ENCODE measurements at places on chromosomes 1 and 21.

- DNase-seq, result no peak
Measured at GRCh38 chr1:181013144-181013543, 9.5 kb downstream of the STX6 start.

GRCh38 chr1:110912784-110913183 is 39.8 kb downstream of the CD53 start:
- no peak for DNase-seq

GRCh38 chr21:41439248-41439647 is 13.2 kb downstream of the MX1 start:
- peak; percentile 8 for DNase-seq

DNA sequence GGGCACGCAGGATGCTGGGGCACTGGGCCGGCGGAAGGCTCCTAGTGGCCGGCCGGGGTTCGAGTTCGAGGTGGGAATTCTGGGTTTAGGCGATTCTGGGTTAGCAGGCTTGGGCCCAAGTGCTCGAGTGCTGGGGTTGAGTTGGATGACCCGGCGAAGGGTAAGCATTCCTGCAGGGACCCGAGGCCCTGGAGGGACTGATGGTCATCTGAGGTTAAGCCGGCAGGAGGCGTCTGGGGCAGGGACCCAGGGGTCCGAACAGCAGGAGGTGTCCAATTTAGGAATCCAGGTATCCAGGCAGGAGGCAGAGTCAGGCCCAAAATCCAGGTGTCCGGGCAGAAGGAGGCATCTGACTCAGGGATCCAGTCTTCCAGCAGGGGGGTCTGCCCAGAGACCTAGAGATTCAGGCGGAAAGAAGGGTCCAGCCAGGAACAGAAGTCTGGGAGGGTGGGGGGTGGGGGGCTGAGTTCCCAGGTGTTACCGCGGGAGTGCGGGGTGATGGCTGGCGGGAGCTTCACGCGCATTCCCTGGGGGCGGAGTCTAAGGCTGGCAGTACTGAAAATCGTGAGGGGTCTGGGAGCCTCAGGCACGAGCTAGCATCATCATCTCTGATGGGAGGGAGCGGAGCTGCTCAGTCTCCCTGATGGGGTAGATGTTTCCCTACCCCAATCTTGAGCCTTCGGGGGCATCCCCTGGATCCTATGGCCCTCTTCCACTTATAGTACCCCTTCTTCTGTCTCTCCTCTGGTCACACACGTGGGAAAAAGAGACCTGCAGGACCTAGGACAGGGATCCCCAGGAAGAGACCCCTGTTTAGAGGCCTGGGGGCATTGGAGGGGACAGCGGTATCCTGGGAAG is 585 bp downstream of the GPR3 start:
- no peak for DNase-seq

- DNase-seq, result no peak
Measured at GRCh38 chr21:41781050-41781410, 14.2 kb upstream of the RIPK4 start.

- peak; percentile 60 for DNase-seq
Measured at GRCh38 chr1:27099135-27099586, 55.8 kb downstream of the SLC9A1 start.

GRCh38 chr1:30575066-30575465 is 148.3 kb downstream of the MATN1 start:
- no peak for DNase-seq

- no peak for DNase-seq
Measured at GRCh38 chr1:80925130-80925805, 875.5 kb upstream of the ADGRL2 start.

DNA sequence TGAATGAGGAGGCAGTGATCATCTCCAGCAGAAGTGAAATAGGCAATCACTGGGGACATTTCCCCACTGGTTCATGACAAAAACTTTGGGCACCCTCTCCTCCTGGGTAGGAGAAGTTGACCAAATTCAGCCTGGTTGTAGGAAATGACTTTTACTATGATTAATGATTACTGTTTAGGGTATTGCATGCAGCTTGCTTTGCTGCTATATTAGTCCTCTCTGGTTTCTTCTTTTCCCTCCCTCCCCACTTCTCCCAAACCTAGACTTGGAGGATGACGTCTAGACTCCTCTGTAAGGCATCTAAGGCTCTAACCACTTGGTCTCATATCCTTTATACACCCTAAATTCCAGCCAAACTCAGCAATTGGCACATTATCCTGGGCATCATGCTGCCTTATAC is 3.4 kb upstream of the RGS16 start:
- no peak for DNase-seq

DNA sequence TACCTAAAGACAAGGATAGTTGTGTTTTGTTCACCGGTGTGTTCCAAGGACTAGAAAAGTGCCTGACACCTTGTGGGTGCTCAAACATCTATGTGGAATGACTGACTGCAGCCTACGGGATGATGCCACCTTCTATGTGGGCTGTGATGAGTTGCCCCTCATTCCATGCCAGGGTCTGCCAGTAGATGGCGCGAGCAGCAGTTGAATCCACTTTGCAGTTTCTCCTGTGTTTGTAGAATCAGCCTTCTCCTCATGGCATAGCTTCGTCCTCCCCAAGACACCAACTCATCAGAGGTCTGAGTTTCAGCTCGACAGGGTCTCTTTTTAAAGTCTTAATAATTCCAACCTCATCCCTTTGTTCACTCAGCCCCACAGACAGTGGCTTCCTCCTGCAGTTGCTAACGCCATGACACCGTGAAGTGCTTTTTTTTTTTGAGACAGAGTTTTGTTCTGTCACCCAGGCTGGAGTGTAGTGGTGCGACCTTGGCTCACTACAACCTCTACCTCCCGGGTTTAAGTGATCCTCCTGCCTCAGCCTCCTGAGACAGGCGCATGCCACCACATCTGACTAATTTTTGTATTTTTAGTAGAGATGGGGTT is 133.7 kb downstream of the CAPN8 start:
- DNase-seq, result peak; percentile 16

DNA sequence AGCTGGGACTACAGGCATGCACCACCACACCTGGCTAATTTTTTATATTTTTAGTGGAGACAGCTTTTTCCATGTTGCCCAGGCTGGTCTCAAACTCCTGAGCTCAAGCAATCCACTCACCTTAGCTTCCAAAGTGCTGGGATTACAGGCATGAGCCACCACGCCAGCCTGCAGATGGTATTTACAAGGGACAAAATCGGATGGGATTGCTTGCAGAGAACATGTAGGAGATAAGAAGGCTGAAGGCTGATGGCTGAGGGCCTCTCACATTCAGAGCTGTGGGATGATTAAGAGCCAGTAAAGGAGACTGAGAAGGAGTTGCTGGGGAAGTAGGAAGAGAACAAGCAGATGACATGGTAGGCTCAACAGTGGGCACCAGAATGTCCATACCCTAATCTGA is 24.0 kb upstream of the QSOX1 start:
- no peak for DNase-seq

DNA sequence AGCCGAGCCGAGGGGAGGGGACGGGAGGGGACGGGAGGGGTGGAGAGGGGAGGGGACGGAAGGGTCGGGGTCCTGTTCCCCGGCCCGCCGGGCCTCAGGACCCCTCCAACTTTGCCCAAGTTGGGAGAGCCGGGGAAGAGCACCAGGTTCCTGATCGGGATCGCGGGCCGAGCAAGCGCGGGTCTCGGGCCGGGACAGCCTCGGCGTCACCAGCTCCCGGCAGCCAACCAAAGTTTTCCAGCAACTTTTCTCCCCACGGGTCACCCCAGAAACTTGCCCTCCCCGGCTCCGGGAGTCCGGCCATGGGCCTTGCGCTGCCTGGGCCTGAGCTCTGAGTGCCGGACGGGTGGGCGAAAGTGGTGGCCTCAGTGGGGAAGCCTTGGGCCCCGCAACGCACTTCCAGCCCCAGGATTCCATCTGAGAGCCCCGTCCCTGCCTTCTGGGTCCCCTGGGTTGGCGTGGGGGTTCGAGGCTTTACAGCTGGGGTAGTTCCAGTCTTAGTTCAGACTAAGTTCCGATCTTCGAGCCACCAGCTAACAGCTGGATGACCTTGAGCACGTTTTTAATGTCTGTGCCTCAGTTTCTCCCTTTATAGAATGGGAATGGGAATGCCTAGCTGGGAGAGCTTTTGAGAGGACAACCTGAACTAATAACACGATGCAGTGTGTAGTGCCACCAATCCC is 458 bp downstream of the ZC3H12A start:
- DNase-seq, result no peak

DNA sequence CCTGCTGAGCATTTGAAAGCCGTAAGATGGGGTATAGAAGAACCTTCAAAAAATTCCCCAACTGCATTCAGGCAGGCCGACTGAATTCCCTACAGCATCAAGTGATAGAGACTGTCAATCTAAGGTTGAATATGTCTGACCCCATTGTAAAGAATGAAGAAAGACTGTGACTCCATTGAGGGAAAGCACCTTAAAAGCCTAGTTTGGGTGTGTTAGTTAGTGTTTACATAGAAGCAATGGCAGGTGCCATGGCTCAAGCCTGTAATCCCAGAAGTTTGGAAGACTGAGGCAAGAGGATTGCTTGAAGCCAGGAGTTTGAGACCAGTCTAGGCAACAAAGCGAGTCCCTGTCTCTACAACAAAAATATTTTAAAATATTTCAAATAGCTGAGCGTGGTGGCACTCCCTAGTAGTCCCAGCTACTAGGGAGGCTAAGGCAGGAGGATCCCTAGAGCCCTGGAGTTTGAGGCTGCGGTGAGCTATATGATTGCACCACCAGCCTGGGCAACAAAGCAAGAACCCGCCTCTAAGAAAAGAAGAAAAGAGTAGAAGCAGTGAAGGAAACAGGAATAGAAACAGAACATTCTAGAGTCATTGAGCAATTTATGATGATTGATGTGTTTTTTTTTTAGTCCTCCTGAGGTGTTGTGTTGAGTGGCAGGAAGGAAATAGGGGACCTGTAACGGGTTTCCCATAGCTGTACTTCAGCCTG is 15.4 kb downstream of the POLR3GL start:
- no peak for DNase-seq

- peak; percentile 88 for DNase-seq
Measured at GRCh38 chr1:225746361-225747179, 31.1 kb upstream of the SRP9 start.

- DNase-seq, result no peak
Measured at GRCh38 chr1:225517221-225517620, 89.4 kb upstream of the LBR start.

- no peak for DNase-seq
Measured at GRCh38 chr1:228542981-228543380, 55.8 kb downstream of the RNF187 start.

- DNase-seq, result no peak
Measured at GRCh38 chr1:69569175-69569541, 1.4 kb downstream of the LRRC7 start.

GRCh38 chr1:204192589-204193352 is 3.5 kb downstream of the KISS1 start:
- DNase-seq, result no peak

DNA sequence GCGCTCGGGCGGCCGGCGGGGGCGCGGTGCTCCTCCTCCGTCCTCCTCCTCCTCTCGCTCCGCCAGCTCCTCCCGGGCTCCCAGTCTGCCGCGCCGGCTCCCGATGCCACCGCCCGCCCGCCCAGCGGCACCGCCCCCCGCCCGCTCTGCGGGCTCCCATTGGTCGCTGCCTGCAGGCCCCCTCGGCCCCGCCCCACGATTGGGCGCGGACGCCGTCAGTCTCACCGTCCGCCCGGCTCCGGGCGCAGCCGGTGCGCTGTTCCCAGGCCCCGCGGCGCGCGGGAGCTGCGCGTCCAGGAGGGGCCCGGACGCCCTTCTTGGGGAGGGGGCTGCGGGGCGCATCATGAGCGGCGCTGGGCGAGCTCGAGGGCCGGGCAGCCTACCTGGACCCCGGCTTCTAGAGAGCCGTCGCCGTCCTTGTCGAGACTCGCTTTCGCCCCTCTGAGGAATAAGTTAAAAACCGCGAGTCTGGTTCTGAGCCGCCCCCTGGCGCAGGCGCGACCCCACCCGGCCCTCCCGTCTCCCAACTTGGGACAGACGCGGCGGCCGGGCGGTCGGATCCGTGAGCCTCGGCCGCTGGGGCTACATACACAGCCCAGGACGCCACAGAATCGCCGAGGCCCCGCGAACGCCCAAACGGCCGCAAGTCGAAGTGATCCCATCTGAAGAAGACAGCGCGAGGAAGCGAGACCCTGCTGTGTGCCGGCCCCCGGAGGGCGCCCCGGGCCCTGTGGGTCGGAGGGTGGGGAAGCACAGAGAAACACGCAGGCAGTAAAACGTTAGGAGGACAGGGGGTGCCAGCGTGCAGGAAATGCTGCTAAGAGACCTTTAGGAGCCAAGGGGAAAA is at the start of gene SIPA1L2:
Gene SIPA1L2 (minus strand): TSS at position 87 of the 847 bp plus-strand sequence. CDS start 114,794 bp downstream, outside the sequence.
- DNase-seq, result peak; percentile 88

- no peak for DNase-seq
Measured at GRCh38 chr1:115432061-115432460, 94.0 kb upstream of the NGF start.

DNA sequence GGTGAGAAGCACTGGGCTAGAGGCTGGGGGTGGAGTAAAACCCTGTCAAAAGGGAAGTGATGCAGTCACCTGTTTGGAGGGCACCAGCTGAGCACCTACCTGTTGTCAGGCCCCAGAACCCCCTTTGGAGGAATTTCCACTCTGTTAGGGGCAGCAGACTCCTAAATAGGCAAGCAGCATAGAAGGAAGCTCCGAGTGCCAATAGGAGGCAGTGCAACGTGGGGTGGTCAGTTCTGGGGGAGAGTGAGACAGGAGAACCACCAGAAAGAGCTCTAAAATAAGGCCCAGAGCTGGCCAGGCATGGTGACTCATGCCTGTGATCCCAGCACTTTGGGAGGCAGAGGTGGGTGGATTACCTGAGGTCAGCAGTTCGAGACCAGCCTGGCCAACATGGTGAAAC is 203.7 kb upstream of the ZC3H12A start:
- DNase-seq, result no peak

DNA sequence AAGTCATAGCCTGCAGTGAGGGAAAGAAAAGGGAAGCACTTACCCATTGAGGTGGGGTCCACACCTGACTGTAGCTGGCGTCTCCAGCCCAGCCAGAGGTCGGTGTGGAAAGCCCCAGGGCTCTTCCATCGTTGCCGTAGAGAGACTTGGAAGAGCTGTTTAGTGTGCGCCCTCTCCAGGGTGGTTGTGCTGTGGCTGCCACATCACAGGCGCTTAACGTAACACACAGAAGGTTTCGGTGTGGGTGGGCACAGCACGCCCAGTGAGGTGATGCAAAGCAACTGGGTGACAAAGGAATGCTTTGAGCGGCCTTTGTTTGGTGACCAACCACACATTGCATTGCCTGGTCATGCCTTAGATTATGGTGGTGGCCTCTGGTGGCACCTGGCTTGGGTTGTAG is 36.8 kb upstream of the KIF1B start:
- DNase-seq, result no peak

DNA sequence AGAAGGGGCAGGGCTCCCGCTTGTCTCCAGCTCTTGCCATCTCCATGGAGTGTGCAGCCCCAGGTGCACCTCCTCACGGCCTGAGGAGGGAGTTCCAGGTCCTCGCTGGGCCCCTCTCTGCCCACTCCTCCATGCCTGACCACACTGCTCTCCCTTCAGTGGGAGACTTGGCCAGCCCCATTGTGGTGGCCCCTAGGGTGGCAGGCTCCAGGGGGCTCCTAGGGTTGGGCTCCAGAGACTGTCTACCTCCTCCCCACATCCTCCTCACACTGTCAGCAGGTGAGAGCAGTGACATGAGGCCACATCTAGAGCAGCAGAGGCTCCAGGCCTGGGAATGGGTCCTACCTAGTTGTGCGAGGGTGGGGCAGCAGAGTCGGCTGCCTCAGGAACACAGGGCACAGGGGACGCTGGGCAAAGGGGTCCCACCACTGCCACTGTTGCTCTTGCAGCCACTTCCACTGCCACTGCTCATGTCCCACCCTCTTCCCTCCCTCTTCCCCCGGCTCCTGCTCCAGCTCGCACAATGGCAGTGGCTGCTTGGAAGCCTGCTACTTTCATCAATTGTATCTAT is 514.8 kb downstream of the MRPL39 start:
- DNase-seq, result no peak
